ENCODE measurements at places on chromosomes 6 and 20.
A peak's percentile ranks its signal among the peaks of the same experiment; 100 is the strongest.

GRCh38 chr6:135118134-135118730 is 62.9 kb upstream of the MYB start:
- DNase-seq: no peak

DNA sequence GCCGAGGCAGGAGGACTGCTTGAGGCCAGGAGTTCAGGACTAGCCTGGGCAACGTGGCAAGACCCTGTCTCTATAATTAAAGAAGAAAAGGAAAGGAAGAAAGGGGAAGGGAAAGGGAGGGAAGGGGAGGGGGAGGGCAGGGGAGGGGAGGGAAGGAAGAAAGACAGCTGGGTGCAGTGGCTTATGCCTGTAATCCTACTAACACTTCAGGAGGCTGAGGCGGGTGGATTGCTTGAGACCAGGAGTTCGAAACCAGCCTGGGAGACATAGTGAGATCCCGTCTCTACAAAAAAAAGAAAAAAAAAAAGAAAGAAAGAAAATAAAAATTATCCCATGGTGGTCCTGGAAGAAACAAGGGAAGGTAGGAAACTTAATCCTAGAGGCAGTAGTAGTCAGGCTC is 33.5 kb downstream of the BCL2L1 start:
- DNase-seq: no peak

GRCh38 chr6:98695091-98695801 is 139.1 kb upstream of the POU3F2 start:
- DNase-seq: no peak

DNA sequence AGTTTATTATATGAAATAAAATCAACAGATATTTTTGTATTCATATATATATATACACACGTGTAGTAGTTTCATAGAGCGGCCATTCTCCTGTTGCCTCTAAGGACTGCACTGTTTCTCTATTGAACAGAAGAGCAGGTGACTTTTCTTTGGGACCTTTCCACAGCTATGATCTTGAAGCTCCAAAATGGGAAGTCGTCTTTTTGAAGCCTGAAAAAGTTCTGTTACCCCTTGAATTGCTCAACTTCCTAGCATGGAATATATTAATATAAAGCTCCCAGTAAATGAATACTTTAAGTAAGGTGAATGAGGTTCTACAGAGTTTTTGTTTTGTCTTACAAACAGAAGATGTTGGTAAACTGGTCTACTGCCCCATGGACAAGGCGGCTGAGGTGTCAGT is 42.2 kb upstream of the ADTRP start:
- no peak for DNase-seq

DNA sequence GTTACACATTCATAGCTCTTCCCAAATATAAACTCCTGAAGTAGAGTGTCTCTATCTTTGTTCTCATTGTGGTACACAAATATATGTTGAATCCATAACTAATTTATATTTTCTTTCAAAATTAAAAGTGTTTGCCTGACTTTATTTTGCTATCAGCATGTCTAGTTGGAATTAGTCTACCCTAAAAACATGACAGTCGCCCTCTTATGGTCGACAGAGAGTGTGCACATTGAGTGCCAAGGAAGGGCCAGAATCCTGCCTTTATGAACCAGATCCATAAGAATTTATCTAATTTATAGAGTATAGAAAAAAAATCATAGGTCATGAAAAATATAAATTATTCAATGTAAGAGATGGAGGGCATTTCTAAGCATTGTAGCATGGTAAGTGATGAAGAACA is 12.3 kb upstream of the DEFB112 start:
- no peak for DNase-seq

GRCh38 chr6:53376661-53377226 is 28.0 kb upstream of the ELOVL5 start:
- DNase-seq: no peak

DNA sequence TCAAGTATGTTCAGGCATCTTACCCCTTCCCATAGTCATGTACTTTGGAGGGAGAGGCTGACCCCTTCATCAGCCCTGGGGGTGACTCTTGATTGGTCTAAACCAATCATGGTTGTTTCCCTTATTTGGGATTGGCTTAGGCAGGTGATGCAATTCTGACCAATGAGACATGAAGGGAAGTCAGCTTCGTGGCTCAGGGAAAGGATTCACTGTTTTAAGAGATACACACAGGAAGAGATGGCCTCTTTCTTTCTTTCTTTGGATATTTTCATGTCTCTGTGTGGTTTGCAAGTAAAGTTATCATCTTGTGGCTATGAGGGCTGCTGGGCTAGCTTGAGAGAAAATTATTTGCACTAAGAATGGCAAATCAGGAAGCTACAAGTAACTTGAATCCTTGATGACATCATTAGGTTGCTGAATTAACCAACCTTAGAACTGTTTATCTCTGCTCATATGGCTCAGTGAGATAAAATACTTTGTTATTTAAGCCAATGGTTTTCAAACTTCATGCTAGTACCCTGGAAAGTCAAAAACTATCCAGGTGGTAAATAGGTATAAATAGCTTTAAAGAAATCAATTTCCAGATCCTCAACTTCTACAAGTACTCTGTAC is 144.2 kb upstream of the CENPW start:
- DNase-seq: no peak

GRCh38 chr6:15941168-15941567 is 187.7 kb upstream of the MYLIP start:
- DNase-seq: no peak

- peak; percentile 15 for DNase-seq
These were observed 249.5 kb downstream of the ADGRG6 start for GRCh38 chr6:142551274-142551811.

DNA sequence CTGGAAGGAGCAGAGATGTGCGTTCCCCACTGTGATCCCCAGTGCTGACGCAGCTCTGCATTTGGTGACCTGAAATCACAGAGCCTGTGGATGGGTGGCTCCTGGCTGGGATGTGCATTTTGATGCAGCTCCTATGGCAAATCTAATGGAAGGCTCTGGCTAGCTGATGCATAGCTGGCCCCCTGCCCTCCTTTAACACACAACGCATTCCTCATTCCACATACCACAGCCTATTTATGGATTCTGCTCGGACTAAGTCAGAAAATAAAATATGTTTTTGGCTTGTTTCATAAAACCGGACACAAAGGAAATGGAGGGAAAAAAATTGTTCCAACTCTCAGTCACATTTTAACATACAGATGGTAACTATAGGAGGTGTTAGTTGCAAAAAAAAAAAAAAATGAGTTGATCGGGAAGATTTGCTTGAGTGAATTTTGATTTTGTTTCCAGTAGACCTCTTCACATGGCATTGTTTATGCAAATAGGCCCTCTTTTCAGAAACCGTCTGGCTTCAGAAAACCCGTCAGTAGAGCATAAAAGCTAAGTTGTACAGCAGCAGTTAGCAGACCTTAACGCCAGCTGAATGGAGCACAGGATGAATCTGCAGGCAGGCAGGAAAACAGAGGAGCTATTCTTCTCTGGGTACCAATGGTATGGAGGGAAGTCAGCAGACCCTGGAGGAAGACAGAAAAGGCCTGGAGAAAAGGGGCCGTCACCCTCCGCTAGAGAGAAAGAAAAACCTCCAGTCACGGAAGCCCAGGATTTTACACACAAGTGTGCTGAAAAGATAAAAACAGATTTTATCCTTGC is 215.4 kb downstream of the HDGFL1 start:
- no peak for DNase-seq

DNA sequence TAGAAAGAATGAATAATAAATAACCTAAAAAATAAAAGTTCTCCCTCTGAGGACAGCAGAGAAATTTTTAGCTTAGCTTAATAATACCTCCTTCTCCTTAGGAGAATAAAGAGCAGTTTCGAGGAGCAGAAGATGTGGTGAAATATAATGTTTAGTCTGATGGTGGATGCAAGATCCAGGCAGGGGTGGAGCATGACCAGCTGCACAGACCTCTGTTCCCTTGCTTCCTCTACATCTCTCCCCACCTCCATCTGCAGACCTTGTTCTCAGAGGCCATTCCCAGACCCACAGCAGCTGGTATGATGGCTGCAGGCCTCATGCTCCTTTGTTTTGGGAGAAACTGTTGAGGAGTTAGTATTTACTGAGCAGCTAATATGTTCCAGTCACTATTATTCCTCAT is 1.5 kb downstream of the BTN3A2 start:
- no peak for DNase-seq

- DNase-seq: no peak
These were observed 136.8 kb upstream of the LRFN2 start for GRCh38 chr6:40723967-40724366.

- no peak for DNase-seq
These were observed 20.5 kb downstream of the BPIFB4 start for GRCh38 chr20:33099843-33100538.

- DNase-seq: no peak
These were observed 41.7 kb downstream of the CTNNBL1 start for GRCh38 chr20:37735541-37735940.

- DNase-seq: no peak
These were observed 4.5 kb upstream of the BRD2 start for GRCh38 chr6:32963866-32964265.

DNA sequence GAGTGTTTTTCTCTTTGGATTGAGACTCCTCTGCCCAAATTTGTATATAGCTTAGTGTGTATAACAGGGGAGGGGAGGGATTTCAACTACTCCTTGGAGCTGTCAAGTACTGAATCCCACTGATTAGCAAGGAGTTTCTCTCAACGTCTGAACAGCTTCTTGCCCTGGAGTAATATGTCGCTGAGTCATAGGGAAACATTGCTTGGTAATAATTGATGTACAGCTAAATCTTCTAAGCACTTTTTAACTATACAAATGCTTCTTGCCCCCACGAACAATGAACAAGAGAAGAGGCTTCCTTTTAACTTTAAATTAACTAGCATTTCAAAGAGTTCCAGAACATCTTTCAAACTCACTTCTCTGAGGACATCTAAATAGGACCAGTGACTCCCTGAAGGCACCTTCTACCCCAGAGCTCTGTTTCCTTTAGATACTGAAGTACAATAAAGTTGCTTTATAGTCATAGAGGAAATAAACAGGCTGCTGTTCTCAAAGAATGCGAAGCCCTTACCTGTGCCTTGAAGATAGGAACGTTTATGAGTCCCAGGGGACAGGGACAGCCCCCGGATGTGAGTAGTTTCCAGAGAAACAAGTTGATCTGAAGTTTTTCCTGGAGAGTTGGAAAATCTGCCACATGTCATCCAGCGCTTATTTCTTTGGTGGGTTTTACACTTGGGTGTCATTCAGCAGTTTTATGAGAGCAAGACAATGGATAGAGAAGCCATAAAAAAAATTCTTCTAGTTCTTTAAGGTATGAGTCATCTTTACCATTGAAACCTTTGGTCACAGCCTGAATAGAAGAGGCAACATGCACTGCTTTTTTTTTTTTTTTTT is 462.5 kb upstream of the BTBD3 start:
- no peak for DNase-seq

GRCh38 chr6:158972241-158973233 is 27.5 kb downstream of the RSPH3 start:
- no peak for DNase-seq

DNA sequence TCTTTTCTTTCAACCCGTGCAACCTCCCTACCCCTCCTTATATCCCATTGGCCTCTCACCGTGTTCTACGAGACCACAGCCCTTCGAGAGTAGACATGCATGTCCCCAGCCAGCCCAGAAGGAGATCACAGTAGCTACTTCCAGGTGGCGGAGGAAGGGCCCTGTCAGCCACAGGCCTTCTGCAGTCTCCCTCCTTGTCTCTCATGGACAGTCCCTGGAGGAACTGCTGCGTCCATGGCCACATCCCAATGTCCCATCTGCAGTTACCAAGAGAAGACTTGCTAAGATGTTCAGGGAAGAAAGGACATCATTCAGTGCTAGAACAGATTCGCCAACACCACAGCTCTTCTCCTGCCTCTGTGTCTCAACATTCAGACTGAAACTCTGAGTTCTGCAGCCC is 61.6 kb upstream of the QKI start:
- no peak for DNase-seq

DNA sequence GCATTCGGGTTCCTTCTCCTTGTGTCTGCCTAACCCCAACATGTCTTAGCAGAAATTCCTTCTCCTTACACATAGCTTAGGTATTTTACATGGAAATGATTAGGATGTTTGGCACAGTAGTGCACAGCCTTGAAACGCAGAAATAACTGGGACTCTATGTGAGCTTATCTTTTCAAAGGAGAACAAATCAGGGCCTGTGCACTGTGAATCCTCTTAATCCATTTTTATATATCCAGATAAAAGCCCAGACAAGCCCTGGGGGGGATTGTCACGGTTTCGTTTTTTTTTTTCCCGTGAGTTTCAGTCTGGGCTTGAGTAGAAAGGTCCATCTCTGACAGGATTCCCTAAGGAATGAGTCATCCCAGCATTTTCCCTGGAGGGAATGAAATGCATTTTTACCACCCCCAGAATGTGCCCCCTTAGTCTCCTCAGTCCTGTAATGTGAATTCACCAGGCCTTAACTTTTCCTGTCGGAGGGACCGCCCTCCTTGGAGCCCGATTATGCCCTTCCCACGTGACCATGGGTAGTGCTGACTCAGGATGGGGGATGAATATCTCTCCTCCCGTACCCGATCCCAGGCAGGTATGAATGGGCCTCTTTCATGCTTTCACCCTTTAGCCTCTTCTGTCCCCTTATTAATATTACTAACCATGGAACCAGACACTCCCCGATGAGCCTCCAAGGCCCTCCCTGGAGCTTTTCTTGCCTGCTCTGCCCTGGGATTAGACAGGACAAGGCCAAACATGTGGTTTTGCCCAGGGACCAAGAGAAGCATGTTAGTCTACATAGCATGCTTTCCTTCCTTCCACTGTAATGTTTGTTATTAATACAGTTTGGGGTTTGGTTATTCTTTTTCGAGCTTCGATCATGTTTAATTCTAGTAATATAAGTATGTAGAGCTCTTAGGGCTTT is 23.9 kb upstream of the NAA20 start:
- no peak for DNase-seq

- DNase-seq: no peak
These were observed 220.1 kb upstream of the GGTLC1 start for GRCh38 chr20:24208652-24209051.

GRCh38 chr6:158109748-158110147 is 58.3 kb downstream of the SERAC1 start:
- no peak for DNase-seq

DNA sequence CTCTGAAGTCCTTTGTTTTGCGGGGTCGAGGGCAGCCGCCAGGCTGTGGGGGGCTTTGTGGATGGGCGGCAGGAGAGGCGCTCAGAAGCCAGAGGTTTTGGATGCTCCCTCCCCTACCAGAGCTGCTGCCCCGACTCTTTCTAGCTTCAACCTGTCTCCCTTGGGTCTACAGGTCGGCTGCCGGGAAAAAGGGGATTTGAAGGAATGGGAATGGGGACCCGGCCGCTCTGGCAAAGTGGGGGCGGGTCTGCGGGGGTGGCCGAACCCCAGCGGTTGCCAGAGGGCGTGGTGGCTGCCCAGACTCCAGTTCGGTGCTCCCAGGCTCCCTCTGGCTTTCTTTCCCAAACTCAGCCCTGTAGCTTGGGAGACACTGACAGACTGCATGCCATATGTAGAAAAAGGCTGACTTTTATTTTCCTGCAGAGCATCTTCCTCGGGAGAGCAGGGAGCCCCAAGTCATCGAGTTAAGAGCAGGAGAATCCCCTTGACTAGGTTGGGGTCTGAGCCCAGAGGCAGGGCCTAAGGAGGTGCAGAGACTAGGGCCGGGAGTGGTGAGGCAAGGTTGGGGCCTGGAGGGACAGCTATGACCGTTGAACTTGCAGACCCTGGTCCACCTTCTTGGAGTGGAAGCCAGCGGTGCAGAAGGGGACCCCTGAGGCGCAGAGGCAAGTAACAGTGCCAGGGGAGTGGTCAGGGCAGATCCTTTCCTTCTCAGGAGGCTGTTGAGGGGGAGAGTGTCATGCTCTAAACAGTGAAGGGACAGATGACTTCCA is 1.4 kb upstream of the PPP1R18 start:
- DNase-seq: no peak
